Activated CD8-positive, alpha-beta T cell treated with anti-CD3 and anti-CD28 coated beads, Interleukin-2, amount 10 ng/mL, durations not matched to agents 7 days and 5 days (primary cell): ENCODE measurements at places on chromosomes 5 and 9.

DNA sequence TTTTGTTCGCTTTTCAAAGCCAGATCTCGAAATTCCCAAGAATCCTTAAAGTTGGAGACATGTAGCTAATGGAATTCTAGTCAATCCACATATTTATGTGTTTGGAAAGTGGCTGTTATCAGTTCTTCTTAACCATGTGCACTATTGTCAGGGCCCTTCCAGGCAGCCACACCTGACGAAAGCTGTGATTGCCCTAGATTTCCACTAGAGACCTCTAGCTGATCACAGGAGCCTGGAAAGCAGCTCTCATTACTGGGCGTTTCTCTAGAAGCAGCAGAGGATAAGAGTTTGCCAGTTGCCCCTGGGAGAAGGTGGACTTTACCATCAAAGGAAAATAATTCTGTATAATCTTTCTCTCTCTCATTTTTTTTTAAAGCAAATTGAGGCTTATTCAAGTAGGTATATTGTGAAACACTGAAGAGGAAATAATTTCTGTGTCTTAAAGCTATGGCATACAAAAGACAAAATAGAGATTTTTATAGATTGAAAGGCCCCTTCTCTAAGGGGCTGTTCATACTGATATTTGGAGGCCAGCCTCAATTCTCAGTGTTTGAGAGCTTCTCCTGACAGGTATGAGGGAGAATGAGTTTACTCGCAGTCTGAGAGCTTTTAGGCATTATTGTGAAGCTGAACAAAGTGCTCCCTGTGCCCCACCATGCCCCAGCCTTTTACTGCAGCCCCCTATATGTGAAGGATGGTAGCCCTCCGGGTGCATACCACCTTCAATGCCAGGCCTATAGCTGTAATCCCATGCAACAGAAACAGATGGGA, 405.4 kb upstream of the ACTBL2 start:
- no peak for DNase-seq

- no peak for DNase-seq
Measured at GRCh38 chr5:22985446-22985845, 132.3 kb upstream of the CDH12 start.

DNA sequence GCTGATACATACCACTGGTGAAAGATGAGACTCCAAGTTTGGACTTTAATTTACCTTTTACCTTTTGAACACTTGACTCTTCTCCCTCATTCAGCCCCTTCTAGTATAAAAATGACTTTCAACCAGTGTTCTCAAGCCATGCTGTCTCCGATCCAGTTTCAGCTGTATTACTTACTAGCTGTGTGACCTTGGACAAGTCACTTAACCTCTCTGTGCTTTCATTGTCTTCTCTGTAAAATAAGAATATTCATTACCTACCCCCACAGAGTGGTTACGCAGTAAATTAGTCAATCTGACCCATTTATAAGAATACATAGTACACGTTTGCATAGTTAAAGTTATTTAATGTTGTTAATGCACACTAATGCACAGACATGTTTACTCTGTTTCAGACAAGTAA, 12.6 kb upstream of the CEMIP2 start:
- no peak for DNase-seq

- DNase-seq = no peak
Measured at GRCh38 chr9:91882627-91883026, 67.4 kb downstream of the ROR2 start.

DNA sequence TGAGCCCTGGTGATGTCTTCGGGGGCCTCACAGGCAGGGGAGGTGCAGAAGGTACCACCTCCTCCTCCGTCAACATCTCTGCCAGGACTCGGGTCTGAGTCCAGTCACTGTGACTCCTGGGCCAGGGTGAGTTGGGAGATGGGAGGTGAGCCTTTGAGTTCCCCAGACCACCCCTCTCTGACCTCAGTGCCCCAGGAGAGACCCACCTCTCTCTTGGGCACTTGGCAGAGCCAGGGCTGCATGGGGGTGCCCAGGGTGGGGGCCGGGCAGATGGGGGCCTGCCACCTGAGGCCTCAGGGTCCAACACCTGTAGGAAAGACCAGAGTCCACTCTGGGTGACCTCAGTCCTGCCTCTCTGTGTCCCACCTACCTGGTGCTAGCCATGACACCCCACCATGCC, 6.8 kb downstream of the KIF12 start:
- DNase-seq = no peak

DNA sequence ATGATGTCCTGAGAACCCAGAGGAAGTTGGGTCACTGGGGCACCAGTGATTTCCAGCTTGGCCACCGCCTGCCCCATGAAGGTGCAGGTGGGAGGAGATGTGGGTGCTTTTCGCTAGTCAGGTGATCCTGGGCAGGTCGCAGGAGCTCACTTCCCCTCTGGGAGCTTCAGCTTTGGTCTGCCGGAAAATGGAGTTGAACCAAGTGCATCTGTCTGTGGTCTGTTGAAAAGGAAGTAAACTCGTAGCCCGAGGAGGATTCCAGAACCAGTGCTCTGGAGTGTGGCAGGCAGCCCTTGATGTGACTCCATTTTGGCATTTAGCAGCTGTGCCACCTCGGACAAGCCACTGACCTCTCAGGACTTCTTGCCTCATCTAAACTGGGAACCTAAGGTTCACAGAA, 81.8 kb upstream of the HRH2 start:
- no peak for DNase-seq

- DNase-seq = peak; percentile 25
Measured at GRCh38 chr5:101942321-101942882, 353.7 kb downstream of the SLCO4C1 start.
